DMS 273 treated with DMSO at 0.1 percent for 48 hours (cell line): ENCODE measurements at places on chromosomes 1 and 21.

DNA sequence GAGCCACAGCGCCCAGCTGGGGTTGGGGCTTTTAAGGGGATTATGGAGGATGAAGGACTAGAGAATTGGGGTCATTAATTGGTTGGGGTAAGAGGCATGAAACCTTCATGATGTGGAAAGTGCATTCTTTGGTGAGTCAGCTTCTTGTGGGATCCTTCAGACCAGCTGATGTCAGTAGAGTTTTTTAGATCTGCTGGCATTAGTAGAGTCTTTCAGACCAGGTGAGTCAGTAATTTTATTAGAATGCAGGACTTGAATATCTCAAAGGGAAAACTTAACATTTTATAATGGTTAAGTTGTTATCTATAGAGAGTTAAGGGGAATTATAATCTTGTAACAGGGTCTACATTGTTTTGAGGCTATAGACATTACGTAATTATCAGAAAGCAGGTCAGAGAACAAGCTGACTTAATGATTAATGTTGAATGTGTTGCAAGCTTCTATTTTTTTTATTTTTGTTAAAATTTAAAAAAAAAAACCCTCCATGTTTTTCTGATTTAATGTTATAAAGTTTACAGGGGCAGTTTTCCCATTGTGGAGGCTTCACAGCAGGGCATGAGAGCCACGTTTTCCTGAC, 160.9 kb upstream of the FMN2 start:
- no peak for DNase-seq

DNA sequence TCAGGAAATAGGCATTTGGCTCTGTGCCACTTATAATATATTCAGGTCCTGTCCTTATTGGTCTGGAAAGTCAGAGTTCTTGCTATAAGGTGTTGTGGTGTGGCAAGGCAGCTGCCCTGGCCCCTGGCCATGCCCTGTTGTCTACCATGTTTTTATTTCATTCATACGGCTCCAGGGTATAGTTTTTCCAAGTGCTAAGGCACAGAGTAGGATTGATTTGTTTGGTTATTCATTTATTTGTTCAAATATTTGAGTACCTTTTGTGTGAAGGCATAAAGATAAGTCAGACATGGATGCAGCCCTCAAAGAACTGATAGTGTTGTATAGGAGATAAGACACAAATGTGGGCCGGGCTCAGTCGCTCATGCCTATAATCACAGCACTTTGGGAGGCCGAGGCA, 10.1 kb downstream of the ZBTB8B start:
- DNase-seq, result no peak

DNA sequence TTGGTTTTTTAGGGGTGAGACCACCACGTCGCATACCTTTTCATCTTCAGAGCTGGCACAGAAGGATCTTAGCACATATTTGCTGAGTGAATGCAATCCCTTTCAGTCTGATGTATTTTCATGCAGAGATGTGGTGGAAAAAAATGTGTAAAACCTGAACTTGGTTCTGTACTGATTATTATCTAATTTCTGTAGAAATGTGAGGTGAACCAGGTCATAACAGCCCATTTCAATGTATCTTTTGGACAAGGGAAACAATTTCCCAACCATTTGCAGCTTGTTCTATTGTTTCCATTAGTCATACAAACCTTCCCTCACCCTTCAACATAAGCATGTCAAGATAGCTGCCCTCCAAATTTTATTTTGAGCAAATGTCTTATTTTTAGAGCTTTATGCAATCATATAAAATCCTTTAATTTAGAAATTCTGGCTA, 46.8 kb upstream of the RUNX1 start:
- DNase-seq, result no peak

GRCh38 chr1:21344098-21344749, 54.0 kb upstream of the ECE1 start:
- DNase-seq, result no peak

- no peak for DNase-seq
These were observed 411.8 kb downstream of the PLPP3 start for GRCh38 chr1:56167596-56167995.

GRCh38 chr1:181643631-181644030, 160.3 kb downstream of the CACNA1E start:
- DNase-seq, result no peak

DNA sequence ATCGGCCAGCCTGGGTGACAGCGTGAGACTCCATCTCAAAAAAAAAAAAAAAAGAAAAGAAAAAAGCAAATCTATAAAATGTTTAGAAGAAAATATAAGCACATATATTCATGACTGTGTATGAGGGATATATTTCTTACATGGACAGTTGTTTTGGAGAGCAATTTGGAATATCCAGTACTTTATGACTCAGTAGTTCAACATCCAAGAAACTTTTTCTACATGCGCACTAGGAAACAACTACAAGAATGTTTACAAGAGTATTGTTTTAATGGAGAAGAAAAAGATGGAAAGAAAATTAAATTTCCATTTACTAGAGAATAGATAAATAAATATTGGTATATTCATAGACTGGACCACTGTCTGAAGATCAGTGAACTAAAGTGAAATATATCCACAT, 77.5 kb downstream of the MAST2 start:
- DNase-seq, result no peak

DNA sequence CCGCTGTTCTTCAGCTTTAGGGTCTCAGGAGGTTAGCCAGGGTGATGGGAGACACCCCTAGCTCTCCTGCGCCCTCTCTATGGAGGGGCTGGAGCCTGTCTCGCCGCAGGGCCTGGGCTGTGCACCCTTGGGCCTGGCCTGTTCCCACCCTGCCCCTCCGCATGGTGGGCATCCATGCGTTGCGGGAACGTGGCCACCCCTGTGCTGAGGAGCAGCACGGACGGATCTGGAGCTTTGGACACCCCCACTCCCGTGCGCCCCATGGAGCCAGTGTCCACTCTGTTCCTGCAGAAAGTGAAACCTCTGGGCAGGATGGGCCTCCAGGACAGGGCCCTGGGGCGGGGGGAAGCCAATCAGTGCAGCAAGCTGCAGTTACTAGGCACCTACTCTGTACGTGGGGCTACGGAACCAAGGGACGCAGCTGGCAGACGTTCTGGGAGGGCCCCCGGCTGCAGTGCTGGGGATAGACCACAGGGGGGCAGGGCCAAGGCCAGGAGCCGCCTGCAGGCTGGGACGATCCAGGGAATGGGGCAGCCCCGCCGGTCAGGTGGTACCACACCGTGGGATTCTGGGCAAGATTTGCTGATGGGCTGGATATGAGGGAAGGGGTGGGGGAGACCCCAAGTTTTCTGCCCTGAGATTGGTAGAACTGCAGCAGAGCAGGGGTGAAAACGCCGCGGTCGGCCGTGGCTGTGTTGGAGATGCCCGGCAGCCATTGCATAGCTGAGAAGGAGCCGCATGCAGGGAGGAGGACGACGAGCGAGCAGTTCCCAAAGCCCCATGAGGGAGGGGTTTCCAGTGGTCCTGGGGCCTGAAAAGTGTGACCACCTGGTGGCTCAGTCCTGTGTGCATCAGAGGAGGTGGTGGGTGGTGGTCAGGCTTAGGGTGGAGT, 43.3 kb downstream of the TP73 start:
- peak; percentile 33 for DNase-seq

GRCh38 chr1:172241540-172241939, 178.9 kb upstream of the C1orf105 start:
- no peak for DNase-seq

DNA sequence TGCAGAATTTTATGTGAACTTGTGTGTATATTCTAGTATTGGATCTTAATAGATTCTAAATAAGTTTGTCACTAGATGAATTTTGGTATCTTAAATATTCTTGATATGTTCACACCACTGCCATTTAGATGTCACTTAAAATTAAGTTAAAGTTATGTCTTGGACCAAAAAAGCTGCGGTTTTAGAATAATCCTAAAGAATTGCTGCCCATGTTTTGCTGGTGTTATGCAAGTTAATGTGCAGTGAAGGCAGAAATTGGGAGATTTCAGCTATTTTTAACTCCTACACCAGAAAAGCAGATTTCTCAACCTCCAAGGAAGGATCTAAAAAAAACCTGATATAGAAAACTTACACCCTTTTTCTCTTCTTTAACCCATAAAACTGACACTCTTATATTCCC, 757 bp downstream of the ACADM start:
- no peak for DNase-seq

- no peak for DNase-seq
These were observed 100.4 kb downstream of the SPATA6 start for GRCh38 chr1:48371598-48371997.

DNA sequence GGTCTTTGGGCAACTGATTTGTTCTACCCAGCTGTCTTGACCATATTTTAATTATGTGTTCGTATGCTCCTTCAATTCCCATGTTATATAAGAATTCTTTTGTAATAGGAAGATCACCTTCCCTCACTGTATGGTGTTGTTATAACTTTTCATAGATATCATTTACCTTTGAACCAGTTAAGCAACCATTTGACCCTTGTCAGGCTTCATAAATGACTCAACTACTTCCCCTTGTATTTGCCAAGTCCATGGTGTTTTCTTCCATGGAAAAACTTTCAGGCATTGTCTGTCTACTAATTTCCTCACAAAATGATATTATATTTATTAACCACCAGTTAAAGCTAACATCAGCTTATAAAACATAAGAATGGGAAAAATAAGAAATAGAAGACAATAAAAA, 5.1 kb downstream of the BPNT1 start:
- DNase-seq, result no peak

DNA sequence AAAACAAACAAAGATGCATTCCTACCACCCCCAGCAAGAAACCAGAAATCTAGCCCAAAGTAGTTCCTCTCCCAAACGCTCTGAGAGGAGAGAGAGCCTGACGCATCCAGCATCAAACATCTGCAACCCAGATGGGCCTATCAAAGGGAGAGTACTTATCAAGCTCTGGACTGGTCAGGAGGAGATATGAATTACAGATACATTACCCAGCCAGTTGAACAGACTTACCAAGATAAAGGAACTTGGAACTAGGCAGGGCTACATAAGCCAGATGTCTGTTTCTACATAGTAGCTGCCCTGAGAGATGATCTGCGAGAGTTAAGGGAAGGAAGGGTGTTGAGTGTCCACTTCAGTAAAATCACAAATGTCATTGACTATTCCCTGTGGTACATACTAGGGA, 138.4 kb downstream of the PAPPA2 start:
- no peak for DNase-seq

- no peak for DNase-seq
These were observed 36.6 kb downstream of the PLXNA2 start for GRCh38 chr1:208207388-208208131.

- DNase-seq, result no peak
These were observed 14.5 kb downstream of the SLX9 start for GRCh38 chr21:44954281-44954771.

- no peak for DNase-seq
These were observed 72.8 kb downstream of the NRIP1 start for GRCh38 chr21:14991957-14992356.

- no peak for DNase-seq
These were observed 4.6 kb upstream of the NAXE start for GRCh38 chr1:156586892-156587477.
